Pericardium fibroblast (primary cell): ENCODE measurements at places on chromosomes 2 and 18. TPM values are rescaled to one million over a fixed set of nuclear protein-coding genes. Genes with fewer than 3 reads are reported as not detected.

LYG1 gene
- 1.3 TPM in 1 of 2 replicates, not detected in the other for total RNA-seq

PDE11A gene
- not detected in 2 replicates for total RNA-seq

CRYBA2 gene
- total RNA-seq = not detected in 2 replicates

KIAA2012 gene
- total RNA-seq = not detected in 2 replicates

DYSF gene
- total RNA-seq = 0.70 and 9.4 TPM in 2 replicates

IL1RN gene
- total RNA-seq = not detected in 2 replicates

PAX3 gene
- not detected in 2 replicates for total RNA-seq

CTDP1 gene
- total RNA-seq = 14.9 and 17.0 TPM in 2 replicates

GNAL gene
- total RNA-seq = 0.35 and 1.3 TPM in 2 replicates
